Esophagus muscularis mucosa (tissue), 4 donors: ENCODE measurements at places on chromosomes 11 and 22. TPM values are rescaled to one million over a fixed set of nuclear protein-coding genes. Genes with fewer than 3 reads are reported as not detected.

The KRTAP5-9 gene
- not detected for total RNA-seq

- H3K4me3 ChIP-seq: no peak overlapping the region
- no peak for DNase-seq
- H3K27ac ChIP-seq: no peak overlapping the region
- H3K4me1 ChIP-seq: no peaks in the 10 kb centered on the region
- H3K36me3 ChIP-seq: no peaks in the 10 kb centered on the region
Measured at GRCh38 chr11:26470992-26471391, 101.1 kb downstream of the MUC15 start.

GRCh38 chr11:47938791-47939560 lies 41.4 kb upstream of the PTPRJ start:
- no peak for DNase-seq
- no peaks in the 10 kb centered on the region for H3K36me3 ChIP-seq

The NECTIN1 gene
- total RNA-seq: 1.7 TPM

DNA sequence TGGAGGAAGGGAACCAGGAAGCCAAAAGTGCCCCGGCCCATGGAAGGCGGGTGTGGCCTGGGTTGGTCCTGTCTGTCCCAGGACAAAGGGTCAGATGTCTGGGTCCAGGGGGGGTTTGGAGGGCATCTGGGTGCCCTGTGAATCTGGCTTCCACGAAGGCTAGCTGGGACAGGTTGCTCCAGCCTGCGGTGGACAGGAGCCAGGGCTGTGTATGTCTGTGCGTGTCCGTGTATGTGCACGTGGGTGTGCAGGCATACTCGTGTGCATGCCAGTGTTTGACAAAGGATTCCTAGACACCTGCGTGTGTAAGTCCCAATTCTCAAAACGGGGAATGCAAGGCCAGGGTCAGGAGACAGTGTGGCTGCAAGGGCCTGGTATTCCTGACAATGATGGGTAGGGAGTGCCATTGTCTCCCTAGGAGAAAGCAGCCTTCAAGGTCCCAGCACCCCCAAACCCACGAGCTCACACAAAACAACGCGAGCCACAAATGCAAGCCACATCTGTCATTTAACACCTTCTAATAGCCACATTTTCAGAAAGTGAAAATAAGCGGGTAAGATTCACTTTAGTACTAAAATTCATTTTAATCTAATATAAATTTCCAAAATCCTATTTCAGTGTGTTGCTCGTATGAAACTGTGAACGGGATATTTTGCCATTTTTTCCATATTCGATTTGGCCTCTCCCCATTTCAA lies 78.4 kb upstream of the WNT7B start:
- H3K36me3 ChIP-seq: no peaks in the 10 kb centered on the region
- H3K4me1 ChIP-seq: peaks cover 90% of the 10 kb centered on the region
- H3K27ac ChIP-seq: peak overlapping the region; percentile 100
- peak overlapping the region; percentile 94 for H3K4me3 ChIP-seq

GRCh38 chr22:40423310-40423688 lies 52.9 kb downstream of the SGSM3 start:
- H3K27ac ChIP-seq: no peak overlapping the region
- H3K27me3 ChIP-seq: no peaks in the 10 kb centered on the region
- peaks cover 97% of the 10 kb centered on the region for H3K36me3 ChIP-seq
- DNase-seq: no peak

GRCh38 chr11:43021466-43021865 lies 290.3 kb upstream of the API5 start:
- no peak overlapping the region for H3K27ac ChIP-seq
- H3K4me1 ChIP-seq: no peaks in the 10 kb centered on the region
- H3K4me3 ChIP-seq: no peak overlapping the region
- no peaks in the 10 kb centered on the region for H3K36me3 ChIP-seq
- no peak for DNase-seq
- H3K27me3 ChIP-seq: no peaks in the 10 kb centered on the region

DNA sequence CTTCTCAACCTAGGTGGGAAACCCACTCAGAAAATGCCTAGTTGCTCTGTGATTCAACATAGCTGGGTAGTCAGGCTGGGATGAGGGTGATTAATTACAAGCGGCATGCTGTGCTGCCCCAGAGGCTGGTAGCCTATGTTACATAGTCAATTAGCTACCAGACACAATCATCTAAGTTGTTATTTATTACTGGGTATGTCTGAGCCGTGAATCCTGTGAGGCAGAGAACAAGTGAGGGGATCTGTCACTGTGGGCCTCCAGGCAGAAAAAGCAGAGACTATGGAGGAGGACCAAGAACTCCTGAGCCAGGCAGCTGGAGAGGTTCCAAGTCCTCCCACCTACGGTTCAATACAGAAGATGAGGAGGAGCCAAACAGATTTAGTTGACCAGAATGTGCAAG lies 186.6 kb upstream of the BDNF start:
- no peak overlapping the region for H3K27ac ChIP-seq
- no peaks in the 10 kb centered on the region for H3K27me3 ChIP-seq
- H3K36me3 ChIP-seq: no peaks in the 10 kb centered on the region
- H3K4me3 ChIP-seq: no peak overlapping the region

The TNNI2 gene
- not detected for total RNA-seq

The BCR gene
- total RNA-seq: 58.5 TPM

The IZUMO1R gene
- not detected for total RNA-seq

The APOA4 gene
- not detected for total RNA-seq

The MFNG gene
- 7.5 TPM for total RNA-seq

The C22orf42 gene
- total RNA-seq: not detected

DNA sequence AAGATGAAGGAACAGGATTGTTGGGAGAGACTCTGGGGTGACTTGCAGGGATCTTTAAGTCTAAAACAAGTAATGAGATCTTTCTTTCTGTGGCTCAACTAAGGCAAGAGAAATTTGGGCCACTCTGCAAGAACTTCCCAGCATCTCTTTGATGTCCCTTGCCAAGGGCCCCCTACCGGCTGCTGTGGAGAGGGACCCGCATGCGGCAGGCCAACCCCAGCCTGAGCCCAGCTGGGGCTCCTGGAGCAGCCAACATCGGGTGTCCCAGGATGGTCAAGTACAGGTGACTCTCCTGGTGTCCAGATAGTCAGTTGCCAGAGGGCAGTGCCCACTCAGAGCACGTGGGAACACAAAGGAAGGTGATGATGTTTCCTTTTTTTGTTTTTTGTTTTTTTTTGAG lies 363.2 kb downstream of the TBC1D22A start:
- H3K36me3 ChIP-seq: peaks cover 3% of the 10 kb centered on the region
- no peaks in the 10 kb centered on the region for H3K27me3 ChIP-seq
- H3K4me3 ChIP-seq: no peak overlapping the region
- no peak overlapping the region for H3K27ac ChIP-seq

The FZD4 gene
- total RNA-seq: 23.7 TPM

The CHST1 gene
- total RNA-seq: 4.0 TPM

DNA sequence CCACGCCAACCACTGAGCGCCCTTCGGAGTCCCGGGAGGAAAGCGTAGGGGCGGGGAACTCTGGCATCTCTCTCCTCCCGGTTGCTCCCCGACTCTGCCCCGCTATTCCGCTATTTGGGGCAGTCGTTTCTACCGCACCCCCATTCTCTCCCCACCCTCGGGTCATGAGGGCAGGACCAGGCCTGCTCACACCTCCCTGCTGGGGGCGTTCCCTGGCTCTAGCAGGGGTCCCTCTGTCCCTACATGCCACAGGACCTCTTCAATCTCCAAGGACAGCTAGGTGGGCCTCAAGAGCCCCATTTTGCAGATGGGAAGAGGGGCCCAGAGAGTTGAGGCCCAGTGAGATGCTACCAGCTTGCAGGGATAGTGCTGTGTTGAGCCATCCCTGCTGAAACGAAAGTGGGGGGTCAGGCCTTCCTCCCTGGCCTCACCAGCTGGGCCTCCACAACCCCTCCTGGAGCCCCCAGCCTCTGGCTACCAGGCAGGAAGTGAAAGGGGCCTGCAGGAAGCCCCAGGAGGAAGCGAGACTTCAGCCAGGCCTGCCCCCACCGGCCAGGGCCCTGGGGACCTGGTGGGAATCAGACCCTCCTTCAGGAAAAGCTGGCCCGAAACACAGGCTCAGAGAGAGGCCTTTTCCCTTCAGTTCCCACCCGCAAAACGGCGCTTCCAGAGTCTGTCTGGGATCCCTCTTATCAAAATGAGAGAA lies 5.5 kb upstream of the SHISA8 start:
- H3K4me1 ChIP-seq: peaks cover 20% of the 10 kb centered on the region
- peaks cover 4% of the 10 kb centered on the region for H3K27me3 ChIP-seq
- peak overlapping the region; percentile 58 for H3K4me3 ChIP-seq
- no peak overlapping the region for H3K27ac ChIP-seq
- no peaks in the 10 kb centered on the region for H3K36me3 ChIP-seq

DNA sequence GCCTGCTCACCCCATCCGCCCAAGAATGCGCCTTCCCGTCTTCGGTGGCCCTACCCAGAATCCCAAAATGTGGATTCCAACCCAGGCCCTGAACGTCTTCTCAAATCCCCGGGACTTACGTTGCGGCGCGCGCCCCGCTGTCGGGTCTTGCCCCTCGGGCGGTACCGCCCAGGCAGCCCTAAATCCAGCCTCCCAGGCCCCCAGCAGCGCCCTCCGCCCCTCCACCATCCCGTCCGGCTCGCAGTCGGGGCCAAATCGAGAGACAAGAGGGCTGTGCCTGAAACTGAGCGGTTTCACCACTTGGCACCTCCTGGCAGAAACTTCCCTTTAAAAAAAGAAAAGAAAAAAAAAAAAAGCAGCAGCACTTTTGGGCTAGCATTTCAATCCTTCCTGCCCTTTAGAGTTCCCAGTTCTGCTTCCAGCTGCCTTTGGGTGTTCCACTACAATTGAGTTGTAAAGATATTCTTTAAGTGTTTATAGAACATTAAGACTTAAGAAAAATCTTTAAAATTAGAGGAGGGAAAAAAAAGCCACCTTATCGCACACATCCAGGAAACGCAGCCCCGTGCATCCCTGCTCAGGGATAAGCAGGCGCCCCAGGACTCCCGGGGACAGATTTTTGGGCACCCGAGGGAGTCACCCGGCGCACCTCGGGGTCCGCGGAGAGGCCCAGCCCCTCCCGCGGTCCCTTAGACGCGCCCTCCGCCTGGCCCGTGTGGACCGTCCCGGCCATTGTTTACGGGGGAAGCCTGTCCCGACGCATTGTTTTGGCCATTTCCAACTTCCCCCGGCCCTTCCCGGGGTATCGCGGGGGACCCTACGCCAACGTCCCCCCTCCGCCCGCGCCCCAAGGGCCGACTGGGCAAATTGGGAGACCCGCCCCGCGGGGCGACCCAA lies 57.6 kb downstream of the KCNJ4 start:
- H3K36me3 ChIP-seq: no peaks in the 10 kb centered on the region
- peaks cover 31% of the 10 kb centered on the region for H3K4me1 ChIP-seq
- DNase-seq: no peak

DNA sequence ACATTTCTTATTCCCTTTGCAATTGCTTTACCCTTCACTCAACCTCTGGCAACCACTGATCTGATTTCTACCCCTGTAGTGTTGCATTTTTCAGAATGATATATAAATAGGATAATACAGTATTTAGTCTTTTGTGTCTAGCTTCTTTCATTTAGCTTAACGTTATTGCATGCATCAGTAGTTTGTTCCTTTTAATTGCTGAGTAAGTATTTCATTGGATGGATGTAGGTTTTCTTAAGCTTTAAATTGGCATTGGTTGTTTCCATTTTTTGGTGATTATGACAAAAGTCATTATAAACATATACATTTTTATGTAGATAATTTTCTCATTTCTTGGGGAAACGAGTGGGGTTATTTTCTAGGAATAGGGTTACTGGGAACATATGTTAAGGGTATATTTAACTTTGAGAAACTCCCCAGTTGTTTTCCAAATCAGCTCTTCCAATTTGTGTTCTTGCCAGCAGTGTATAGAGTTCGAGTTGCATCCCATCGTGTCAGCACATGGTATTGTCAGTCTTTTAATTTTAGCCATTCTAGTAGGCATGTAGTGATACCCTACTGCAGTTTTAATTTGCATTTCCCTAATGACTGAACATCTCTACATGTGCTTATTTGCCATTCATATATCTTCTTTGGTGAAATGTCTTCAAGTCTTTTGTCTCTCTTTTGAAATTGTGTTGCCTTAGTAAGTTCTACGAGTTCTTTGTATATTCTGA lies 60.3 kb downstream of the DDX10 start:
- peaks cover 15% of the 10 kb centered on the region for H3K4me1 ChIP-seq
- DNase-seq: no peak
- H3K27me3 ChIP-seq: no peaks in the 10 kb centered on the region
- no peak overlapping the region for H3K4me3 ChIP-seq
- H3K36me3 ChIP-seq: no peaks in the 10 kb centered on the region
- no peak overlapping the region for H3K27ac ChIP-seq

DNA sequence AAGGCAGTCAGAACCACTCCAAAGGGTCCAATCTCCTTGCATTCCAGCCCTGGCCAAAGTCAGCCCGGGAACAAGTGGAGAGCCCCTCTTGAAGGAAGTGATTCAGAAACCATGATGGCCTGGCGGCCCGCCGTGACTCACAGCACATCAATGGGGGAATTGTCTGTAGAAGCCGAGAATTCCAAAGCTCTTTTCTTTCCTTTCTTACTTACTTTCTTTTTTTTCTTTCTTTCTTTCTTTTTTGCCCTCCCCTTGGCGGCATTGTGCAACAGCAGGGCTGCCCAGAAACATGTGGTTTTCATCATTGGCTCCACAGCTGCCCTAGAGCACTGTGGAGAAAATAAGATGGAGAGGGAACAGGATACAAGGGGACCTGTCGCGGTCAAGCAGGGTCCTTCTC lies 140.2 kb upstream of the TIMP3 start:
- no peak for DNase-seq
- peaks cover 4% of the 10 kb centered on the region for H3K27me3 ChIP-seq
- peak overlapping the region; percentile 65 for H3K27ac ChIP-seq
- H3K4me3 ChIP-seq: no peak overlapping the region
- no peaks in the 10 kb centered on the region for H3K36me3 ChIP-seq

DNA sequence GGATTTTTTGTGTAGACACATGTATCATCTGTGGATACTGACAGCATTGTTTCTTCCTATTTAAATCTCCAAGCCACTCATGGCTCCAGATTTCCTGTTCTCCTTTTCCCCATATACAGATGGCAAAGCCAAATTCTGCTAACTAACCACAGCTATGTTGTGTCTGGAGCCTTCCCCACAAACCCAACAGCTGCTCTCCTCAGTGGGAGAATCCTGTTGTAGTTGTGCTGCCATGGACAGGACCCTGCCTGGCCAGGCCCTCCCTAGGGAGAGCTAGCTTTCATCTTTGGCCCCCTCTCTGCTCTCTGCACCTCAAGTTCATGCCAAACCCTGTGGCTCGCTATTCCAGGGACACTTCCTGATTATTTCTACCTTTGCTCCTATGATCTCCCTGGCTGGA lies 106.4 kb upstream of the CCDC90B start:
- H3K27me3 ChIP-seq: no peaks in the 10 kb centered on the region
- no peak overlapping the region for H3K27ac ChIP-seq
- DNase-seq: no peak
- no peak overlapping the region for H3K4me3 ChIP-seq

The SIAE gene
- 3.7 TPM for total RNA-seq

GRCh38 chr11:117045196-117045595 lies 53.0 kb downstream of the SIK3 start:
- H3K4me1 ChIP-seq: peaks cover 52% of the 10 kb centered on the region
- H3K27ac ChIP-seq: peak overlapping the region; percentile 33
- no peak overlapping the region for H3K4me3 ChIP-seq
- no peaks in the 10 kb centered on the region for H3K36me3 ChIP-seq
- no peaks in the 10 kb centered on the region for H3K27me3 ChIP-seq
- no peak for DNase-seq

The CLCF1 gene
- 11.0 TPM for total RNA-seq

GRCh38 chr11:20612416-20612815 lies 13.0 kb downstream of the SLC6A5 start:
- DNase-seq: no peak
- H3K27ac ChIP-seq: no peak overlapping the region
- no peak overlapping the region for H3K4me3 ChIP-seq

The RFPL3 gene
- total RNA-seq: not detected

- H3K36me3 ChIP-seq: peaks cover 70% of the 10 kb centered on the region
- DNase-seq: no peak
- peaks cover 52% of the 10 kb centered on the region for H3K4me1 ChIP-seq
Measured at GRCh38 chr11:46693597-46694012, 6.8 kb downstream of the ARHGAP1 start.
